Right renal pelvis (tissue), 4 donors: ENCODE measurements at places on chromosomes 3 and 15. TPM values are rescaled to one million over a fixed set of nuclear protein-coding genes. Genes with fewer than 3 reads are reported as not detected.
A peak's percentile ranks its signal among the peaks of the same experiment; 100 is the strongest.

GRCh38 chr3:17852217-17852616 lies 109.8 kb upstream of the TBC1D5 start:
- no peak for DNase-seq

GRCh38 chr3:146543461-146544001 lies 876 bp downstream of the PLSCR1 start:
- peak; percentile 14 for DNase-seq

DNA sequence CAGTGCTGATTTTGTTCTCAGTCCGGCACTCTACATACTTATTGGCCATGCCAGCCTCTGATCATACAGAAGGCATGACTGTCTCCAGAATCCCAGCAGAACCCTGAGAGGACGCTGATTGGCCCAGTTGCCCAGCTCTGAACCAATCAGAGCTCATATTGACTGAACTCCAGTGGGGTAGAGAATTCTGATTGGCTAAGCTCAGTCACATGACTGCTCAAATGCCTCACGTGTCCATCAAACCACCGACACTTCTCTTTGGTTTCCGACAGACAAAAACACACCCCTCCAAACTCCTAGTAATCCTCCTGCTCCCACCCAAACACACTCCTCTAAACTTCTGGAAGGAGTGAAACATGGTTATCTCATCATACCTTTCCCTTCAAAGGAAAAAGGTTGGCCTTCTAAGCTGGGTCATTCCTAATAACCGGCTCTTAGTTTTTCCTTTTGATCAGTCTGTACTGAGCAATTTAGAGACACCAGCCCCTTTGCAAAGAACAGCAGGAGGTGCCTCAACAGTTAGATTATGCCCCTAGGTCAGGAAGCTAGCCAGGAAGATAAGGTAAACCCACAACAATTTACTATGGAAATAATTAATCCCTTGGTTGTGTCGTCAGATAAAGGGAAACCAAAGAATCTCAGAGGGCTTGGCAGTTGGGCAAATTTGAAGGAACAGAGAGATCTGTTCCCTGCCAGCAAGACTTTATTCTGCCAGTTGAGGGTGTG lies 187.8 kb downstream of the TLE3 start:
- DNase-seq: no peak

DNA sequence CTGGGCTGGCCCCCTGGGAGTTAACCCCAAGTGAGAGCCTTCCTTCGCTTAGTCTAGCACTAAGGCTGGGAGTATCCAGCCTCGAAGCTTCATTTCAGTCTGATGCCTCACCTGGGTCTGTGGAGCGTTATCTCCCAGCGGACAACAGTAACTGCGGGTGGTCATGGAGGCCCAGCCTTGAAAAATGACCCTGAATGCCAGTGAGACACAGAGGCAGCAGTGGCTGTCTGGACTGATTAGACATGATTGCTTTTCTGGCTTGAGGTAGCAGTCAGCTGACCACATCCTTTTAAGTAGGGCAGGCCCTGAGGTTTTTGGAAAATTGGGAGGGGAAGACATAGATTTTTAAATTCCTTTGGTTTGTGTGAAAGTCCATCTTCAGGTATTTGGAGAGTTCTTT lies 28.2 kb upstream of the TRIM59 start:
- DNase-seq: no peak

DNA sequence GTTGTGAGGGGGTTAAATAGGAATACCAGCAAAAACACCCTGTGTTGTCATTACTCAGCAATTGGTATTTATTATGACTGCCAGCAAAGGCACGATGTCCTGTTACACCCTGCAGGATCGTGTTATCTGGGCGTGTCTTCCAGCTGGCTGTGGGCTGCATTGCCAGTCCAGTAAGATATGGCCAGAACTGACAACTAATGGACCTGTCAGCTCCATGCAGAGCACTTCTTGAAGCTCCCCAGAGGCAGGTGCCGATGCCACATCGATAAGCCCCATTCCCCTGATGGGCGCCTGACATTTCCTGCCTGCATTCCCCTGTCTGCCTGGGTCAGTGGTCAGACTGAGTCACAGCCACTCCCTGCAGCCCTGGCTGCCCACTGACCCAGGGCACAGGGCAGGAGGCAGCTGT lies 79.7 kb upstream of the RASGRF1 start:
- no peak for DNase-seq

- no peak for DNase-seq
These were observed 61.0 kb downstream of the ATP8B4 start for GRCh38 chr15:50057905-50058639.

DNA sequence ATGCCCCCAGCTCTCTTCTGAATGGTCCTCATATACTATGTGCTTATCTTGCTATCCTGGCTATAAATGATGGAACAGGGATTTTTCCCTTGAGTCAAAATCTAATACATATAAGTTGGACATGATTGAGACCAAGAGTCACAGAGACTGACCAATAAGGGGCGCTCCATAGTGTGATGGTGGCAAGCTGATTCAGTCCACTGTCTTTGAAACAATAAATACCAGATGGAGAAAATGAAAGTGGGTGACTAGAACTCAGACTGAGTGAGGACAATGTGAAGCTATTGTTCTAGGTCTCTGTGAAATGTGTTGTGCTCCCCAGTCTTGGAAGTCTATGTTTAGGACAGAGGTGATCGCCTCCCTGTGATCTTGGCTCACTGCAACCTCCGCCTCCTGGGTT lies 10.6 kb upstream of the FSTL1 start:
- DNase-seq: no peak

GRCh38 chr3:105866656-105867653 lies 1.9 kb downstream of the CBLB start:
- no peak for DNase-seq

GRCh38 chr15:61974759-61975158 lies 85.5 kb downstream of the VPS13C start:
- DNase-seq: no peak

GRCh38 chr15:75178171-75178937 lies 23.3 kb upstream of the C15orf39 start:
- DNase-seq: no peak

DNA sequence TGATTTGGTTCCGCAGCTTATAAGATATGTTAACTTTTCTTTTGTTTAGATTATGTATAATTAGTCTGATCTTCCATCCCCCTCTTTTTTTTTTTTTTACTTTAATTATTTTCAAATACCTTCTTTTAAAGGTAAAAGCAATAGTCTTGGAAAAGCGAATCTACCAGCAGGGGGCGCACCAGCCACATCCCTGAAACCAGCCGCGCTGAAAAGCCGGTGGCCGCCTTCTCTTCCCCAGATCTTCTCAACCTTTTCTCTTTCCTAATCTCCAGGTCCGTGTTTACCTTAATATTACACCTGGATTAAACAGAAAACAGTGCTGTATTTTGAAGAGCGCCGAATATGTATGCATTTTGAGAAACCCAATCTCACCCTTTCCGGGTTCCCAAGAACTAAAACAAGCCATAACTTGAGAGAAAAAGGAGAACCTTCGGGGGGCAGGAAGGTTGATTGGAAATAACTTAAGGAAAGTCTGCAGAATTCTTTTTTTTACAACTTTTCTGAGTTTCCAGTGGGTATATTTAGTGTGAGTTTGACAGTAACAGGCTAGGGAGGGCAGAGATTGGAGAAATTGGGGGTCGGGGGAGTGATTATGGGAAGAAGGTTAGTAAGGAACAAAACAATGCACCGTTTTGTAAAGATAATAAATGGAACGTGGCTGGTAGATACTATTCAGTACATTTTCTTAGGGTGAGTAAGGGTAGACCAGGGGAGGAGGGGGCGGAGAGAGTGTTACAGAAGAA lies 2.0 kb upstream of the SOX2 start:
- DNase-seq: no peak

DNA sequence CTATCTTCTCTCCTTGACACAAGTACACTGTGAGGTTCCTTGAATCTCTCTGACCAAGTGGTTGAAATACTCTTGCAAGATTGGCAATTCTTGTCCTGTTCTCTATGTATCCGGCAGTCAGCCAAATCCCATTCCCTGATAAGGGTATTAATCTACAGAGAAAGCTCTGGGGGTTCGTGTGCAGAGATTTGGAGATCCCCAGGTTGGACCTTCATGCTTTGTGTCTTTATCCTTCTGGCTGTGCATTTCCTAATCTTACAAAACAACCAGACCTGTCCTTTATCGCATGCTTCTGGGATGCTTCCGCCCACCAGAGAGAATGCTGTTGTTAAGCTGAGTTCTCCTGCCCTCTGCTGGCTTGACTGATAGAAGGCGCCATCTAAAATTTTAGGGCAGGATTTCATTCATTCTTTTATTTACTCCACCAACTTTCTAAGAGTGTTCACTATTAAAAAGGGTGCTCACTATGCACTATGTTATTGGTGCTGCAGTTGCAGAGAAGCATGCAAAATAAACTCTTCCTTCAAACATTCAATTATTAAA lies 8.6 kb upstream of the SST start:
- DNase-seq: peak; percentile 31

The CAND2 gene
- 7.5 TPM for polyA plus RNA-seq

The KLF15 gene
- polyA plus RNA-seq: 12.9 TPM

The EPHA3 gene
- polyA plus RNA-seq: 5.6 TPM

The ADGRG7 gene
- not detected for polyA plus RNA-seq
